Gastrocnemius medialis (tissue), 4 donors: ENCODE measurements at places on chromosomes 2 and 18. TPM values are rescaled to one million over a fixed set of nuclear protein-coding genes. Genes with fewer than 3 reads are reported as not detected.

- no peaks in the 10 kb centered on the region for H3K4me1 ChIP-seq
- peak; percentile 26 for DNase-seq
- H3K27me3 ChIP-seq = no peaks in the 10 kb centered on the region
- no peaks in the 10 kb centered on the region for H3K36me3 ChIP-seq
- H3K4me3 ChIP-seq = peak within 1 kb of the TSS; percentile 63
Measured at GRCh38 chr2:43676322-43677050, at the start of gene C1GALT1C1L. TSS of gene C1GALT1C1L (minus strand) at chr2:43676429. CDS start at chr2:43676322, 107 bp downstream.

CYS1 gene
- total RNA-seq = 0.42 TPM

DNA sequence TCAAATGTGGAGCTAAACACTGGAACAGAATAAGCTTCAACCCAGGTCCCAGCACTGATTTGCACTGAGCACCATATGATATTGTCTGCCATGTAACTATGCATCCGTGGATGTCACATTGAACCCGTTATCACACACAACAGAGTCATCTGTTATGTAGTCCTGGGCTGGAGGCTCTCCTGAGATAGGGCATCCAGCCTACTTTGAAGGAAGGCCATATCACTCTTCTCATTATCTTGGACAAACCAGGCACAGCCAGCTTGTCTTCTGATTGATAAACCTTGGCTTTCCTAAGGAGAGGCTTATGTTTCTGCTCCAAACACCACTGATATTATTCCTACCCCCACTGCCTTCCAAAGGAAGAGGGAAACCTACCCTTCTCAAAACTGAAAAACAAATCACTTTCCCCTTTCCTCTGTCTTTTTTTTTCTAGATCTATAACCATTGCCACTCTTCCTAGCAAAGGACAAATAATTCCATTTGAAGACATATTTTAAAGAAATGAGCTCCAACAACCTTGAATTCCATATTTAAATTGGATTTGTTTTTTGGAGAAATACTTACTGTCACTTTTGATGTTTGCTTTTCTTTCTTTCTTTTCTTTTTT, 16.4 kb downstream of the RSAD2 start:
- H3K36me3 ChIP-seq = no peaks in the 10 kb centered on the region
- H3K4me1 ChIP-seq = no peaks in the 10 kb centered on the region
- H3K27ac ChIP-seq = no peak overlapping the region
- H3K27me3 ChIP-seq = no peaks in the 10 kb centered on the region

GRCh38 chr2:209578394-209579001, 154.7 kb downstream of the MAP2 start:
- H3K27ac ChIP-seq = no peak overlapping the region
- no peaks in the 10 kb centered on the region for H3K36me3 ChIP-seq
- no peak for DNase-seq
- no peak overlapping the region for H3K4me3 ChIP-seq
- H3K4me1 ChIP-seq = no peaks in the 10 kb centered on the region
- no peaks in the 10 kb centered on the region for H3K27me3 ChIP-seq
